ENCODE measurements at places on chromosomes 2 and 18.

GRCh38 chr18:4511166-4511565, 56.1 kb upstream of the DLGAP1 start:
- DNase-seq, result no peak

DNA sequence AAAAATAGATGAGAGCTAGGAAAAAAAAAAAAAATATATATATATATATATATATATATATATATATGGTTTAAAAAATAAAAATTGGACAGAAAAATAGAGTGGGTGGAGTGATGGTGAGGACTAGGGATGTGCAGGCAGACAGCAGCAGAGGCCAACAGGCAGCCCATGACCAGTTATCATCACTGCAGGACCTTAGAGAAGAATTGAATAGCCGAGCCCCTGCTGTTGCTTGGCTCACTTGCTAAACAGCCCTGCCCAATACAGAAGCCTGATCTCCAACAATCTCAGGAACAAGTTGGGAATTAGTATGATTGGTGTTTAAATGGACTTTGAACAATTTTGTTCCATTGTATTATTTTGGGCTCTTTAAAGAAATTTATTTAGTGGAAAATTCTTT, 967.5 kb upstream of the PIK3C3 start:
- no peak for DNase-seq

GRCh38 chr2:187994464-187995331, 297.0 kb upstream of the GULP1 start:
- no peak for DNase-seq

DNA sequence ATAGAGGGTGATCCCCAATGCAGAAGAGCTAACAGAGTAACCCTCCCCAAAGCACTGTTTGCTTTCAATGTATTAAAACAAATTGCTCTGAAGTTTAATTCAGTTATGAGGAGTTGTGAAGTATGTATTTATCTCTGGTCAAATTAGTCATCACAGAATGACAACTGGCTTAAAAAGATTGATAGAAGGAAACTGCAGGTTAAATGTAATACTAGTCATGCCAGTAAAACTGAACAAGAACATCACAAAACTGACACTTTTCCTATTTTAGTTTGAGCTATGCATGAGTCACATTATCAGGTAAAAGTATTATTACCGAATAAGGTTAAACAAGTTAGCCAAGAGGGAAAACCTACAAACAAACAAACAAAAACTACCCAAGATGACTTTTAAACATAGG, 99.0 kb upstream of the ACVR1C start:
- DNase-seq, result no peak

- DNase-seq, result no peak
Measured at GRCh38 chr2:240195316-240195861, 54.9 kb upstream of the OTOS start.

- no peak for DNase-seq
Measured at GRCh38 chr2:237059155-237059875, 26.4 kb upstream of the COPS8 start.

- no peak for DNase-seq
Measured at GRCh38 chr2:24743924-24744323, 49.3 kb downstream of the PTRHD1 start.

DNA sequence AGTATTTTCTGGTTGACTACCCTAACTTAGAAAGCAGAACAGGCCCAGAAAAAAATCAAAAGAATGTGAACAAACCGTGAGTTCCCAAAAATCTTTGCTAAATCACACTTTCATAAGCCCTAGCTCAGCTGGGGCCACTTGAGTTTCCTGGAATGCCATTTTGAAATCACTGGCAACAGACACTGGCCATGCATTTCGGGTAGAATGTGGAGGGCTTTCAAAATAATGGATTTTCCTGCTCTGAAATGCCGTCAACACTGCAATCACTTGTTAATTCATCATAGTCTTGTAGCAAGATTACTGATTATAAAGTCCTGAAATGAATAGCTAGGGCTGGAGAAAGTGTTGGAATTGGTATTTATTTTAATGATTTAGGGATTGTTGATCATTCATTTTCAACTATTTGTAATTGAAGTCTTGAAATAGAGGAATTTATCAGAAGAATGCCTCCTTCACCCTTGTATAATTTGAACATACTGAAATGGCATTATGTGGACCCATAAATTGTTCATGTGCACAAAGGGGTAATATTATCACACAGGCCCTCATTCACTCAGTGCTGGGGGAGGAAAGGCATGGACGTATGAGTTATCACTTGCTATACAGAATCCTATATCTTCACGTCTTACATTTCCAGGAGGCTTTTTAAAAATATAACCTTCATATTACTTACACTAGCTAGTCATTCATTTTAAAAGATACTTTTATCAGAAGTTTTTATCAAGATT, 134.8 kb downstream of the DTNA start:
- DNase-seq, result no peak

- DNase-seq, result no peak
Measured at GRCh38 chr2:20104900-20105545, 53.6 kb upstream of the LAPTM4A start.

DNA sequence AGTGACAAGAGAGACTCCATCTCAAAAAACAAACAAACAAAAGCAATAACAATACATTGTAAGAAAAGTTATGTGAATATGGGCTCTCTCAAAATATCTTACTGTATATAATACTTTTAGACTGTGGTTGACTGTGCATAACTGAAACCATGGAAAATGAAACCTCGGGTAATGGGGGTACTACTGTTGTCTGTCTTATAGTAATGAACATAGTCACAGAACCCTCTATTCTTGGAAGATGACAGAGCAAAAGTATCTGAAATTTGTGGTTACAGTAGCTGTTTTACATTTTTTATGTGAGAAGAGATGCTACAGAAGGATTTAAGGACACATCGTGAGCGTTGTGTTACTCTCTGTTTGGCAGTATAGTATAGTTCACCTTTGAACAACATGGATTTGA, 60.5 kb downstream of the MAP4K4 start:
- no peak for DNase-seq

DNA sequence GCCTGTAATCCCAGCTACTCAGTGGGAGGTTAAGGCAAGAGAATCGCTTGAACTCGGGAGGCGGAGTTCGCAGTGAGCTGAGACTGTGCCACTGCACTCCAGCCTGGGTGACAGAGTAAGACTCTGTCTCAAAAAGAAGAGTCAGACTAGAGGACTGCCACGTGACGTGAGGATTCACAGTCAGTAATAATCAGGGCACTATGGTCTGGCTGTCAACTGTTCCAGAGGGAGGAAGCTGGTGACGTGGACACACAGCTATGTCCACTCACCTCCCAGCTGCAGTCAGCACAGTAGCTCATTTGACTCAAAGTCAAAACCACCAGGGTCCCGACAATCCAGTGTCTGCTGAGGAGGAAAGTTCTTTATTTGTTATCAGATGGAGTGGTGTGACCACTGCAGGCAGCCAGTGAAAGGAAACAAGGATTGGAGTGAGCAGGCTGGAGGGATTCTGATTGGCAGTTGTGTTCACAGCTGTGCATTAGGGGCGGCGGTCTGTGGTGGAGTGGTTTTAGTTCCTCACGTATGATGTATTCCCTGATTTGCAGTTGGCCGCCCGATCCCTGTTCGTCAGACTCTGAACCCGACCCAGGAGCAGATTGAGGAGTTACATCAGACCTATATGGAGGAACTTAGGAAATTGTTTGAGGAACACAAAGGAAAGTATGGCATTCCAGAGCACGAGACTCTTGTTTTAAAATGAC, 37.9 kb downstream of the MOGAT1 start:
- no peak for DNase-seq

GRCh38 chr18:23745366-23745765, 56.1 kb downstream of the LAMA3 start:
- no peak for DNase-seq

DNA sequence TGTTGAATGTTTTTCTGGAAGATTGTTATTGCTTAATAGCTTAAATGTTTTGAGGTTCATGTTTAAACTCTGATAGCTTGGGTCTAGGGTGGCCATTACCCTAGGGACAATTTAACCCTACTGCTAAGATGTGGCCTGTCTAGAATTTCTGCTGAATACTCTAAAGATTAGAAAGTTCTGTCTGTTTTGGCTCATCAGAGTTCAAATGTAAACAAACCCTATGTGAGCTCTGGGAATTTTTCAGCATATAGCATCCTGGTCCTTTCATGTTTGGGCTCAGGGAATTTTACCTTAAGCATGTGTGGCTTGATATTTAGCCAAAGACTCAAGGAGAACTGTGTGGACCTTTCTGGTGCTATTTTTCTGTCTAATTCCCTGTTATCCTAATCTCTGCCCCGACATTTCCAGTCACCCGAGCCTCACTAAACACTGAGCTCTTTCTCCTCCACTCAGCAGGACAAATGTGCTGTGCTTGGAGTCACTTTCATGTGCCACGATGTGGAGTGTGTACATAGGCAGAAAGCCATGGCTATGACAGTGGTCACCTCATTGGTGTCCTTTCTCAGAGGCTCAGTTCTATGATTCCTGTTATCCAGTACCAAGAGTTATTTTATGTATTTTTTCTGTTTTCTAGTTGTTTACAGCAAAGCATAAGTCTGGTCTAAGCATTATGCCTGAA, 492.5 kb upstream of the SPHKAP start:
- no peak for DNase-seq

- DNase-seq, result no peak
Measured at GRCh38 chr2:70360661-70361270, 58.9 kb upstream of the FAM136A start.

- no peak for DNase-seq
Measured at GRCh38 chr2:185335879-185336278, 402.7 kb upstream of the FSIP2 start.

- no peak for DNase-seq
Measured at GRCh38 chr18:36737316-36737715, 91.5 kb downstream of the TPGS2 start.

GRCh38 chr2:124323321-124323720, 298.2 kb downstream of the CNTNAP5 start:
- DNase-seq, result no peak

DNA sequence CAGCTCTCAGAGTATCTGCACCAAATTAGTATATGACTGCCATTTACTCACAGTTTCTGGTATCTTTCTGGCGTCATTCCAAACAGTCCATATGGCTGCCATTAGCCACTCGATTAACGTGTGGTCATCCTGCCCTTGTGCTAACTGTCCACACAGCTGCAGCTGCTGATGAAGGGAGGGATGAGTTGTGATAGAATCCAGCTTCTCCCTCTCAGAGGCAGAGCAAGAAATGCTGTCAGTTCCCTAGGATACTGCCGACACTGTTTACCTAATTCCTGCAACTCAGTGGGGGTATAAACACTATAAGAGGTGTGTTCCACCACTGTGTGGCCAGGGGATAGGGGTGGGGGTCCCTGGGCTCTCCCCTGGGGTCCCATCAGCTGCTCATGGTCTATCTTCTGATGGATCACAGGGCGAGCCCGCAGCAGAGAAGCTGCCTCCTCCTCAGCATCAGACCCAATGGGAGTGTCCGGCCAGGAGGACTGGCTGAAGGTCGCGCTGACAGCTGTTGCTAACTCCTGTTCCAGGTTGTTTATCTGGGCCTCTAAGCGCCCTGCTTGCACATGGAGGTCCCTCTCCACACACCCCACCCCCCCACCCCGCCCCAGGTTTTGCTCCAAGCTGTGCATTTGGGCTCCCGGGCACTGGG, 17.3 kb upstream of the KLHL23 start:
- no peak for DNase-seq

- DNase-seq, result peak; percentile 99
Measured at GRCh38 chr2:33599175-33599942, at the start of gene FAM98A. Gene FAM98A, minus strand, starts transcription at chr2:33599299. Its CDS starts 78 bp downstream, at chr2:33599221.

GRCh38 chr2:3134026-3134571, 243.5 kb downstream of the EIPR1 start:
- DNase-seq, result no peak

GRCh38 chr2:241228081-241228859, 39.8 kb downstream of the ANO7 start:
- DNase-seq, result no peak

- DNase-seq, result no peak
Measured at GRCh38 chr18:23943903-23944624, 70.5 kb upstream of the TTC39C start.

DNA sequence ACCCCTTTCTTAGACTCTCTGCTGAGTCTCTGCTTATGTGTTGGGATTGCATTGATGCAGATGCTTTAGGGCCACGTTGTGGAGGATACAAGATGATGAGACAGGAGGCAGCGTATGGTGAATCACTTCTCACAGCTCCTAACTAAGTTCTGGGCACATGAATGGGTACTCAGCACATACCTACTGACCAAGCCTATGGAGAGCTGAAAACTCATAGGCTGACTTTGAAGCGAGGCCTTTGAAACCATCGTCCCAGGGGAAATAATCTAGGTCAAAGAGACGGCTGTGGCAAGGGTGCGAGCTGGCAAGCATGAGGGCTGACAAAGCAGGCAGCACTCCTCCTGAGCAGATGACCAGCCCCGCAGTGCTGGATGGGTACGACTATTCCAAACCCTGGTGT, 180.2 kb upstream of the TNP1 start:
- DNase-seq, result no peak

- no peak for DNase-seq
Measured at GRCh38 chr18:49722477-49722876, 90.9 kb downstream of the ACAA2 start.

DNA sequence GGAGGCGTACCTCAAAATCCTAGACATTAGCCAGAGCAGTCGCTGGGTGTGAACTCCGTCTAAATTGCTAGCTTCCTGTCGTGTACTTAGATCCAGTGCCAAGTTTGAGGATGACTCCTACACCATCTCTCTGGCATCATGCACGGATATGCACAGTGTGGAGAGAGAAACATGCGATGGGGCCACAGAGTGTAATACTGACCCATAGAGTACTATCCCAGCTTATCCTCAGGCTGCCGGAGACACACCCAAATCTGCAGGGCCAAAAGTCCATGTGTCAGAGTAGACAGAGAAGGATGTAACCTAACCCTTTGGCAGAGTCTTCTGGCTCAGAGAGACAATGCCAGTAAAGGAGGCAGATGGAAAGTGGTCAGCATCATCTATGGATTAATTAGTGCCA, 84.2 kb downstream of the ARL4C start:
- no peak for DNase-seq

DNA sequence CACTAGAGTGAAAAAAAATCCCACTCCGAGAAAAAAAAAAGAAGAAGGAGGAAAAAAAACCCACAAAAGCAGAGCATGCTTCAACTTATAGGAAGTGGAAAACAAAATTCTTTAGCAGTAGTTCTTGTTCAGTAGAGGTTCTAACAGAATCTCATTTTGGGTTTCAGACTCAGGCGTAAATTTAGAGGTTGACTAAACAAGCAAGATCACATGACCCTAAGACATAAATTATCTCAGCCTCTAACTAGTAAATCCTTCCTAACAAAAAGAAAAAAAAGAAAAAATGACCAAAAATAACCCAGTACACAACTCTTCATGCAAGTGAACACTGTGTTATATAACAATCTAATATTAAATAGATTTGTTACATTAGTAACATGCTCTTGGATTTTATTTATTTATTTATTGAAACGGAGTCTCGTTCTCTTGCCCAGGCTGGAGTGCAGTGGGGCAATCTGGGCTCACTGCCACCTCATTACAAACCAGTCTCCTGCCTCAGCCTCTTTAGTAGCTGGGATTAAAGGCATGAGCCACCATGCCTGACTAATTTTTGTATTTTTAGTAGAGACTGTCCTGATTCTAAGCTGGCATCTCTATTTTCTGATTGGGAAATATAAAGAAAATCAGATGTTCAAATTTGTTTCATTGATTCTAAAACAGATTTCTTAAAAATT, 35.4 kb downstream of the PPP4R3B start:
- DNase-seq, result no peak
